NCI-H2171 treated with DMSO at 0.1 percent for 48 hours (cell line): ENCODE measurements at places on chromosomes 12 and 14.

DNA sequence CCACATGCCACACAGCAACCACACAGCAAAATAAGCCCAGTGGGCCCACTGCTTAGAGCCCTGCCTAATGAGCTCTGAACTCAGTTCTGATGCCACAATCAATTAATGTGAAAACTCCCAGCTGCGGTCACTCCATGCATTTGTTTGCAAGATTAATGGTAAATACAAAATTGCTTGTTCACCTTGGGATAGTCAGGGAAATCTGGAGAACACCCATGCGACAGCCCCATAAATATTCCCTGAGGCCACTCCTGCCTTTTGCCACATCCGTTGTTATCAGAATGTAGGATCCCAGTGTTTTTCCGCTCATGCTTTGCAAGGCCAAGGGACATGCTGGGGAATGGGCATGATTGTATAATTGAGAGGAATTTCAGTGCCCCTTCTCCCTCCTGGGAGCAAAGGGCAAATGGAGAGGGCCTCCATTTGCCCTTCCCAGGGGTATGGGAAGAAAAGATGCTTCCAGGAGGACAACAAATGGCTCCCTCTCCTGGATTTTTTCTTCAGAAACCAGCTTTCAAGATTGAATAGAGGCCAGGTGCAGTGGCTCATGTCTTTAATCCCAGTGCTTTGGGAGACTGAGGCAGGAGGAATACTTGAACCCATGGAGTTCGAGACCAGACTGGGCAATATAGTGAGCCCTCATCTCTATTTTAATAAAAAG is 30.8 kb upstream of the CMKLR1 start:
- DNase-seq: no peak

DNA sequence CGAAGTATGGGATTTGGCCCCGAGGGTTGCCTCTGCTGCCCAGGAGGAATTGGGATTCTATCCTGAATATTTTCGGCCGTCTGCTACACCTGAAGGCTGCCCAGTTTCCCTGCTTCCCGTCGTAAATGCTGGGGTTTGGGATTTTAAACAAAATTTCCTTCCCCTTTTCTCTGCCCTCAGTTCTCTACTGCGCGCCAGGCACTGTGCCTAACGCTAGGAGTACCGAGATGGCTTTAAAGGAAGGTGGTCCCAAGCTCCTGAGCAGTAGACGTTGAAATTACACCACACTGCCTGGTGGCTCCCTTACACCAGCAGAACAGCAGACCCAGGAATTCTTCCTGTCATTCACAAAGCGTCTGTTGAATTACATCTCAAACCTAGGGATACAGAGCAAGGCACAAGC is 566 bp upstream of the PRDM4 start:
- DNase-seq: peak; percentile 42

DNA sequence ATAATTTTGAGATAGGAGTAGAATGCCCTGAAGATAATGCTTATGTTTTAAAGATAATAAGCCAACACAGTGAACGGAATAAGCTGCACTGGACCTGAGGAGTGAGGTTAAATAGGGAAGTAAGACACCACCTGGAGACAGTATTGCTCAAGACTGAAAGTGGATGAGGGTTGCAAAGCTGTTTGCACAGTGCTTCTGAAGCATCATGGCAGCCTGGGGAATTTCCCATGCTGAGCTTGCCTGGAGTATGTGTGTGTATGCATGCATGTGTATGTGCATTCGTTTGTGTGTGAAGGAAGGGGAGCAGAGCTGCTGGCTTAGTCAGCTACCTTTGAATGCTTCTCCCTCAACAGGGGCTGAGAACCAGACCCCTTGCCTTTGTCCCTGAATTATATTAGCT is 35.8 kb downstream of the BHLHE41 start:
- DNase-seq: no peak

- no peak for DNase-seq
Measured at GRCh38 chr14:20754308-20754707, 8.6 kb downstream of the EDDM3A start.

- DNase-seq: no peak
Measured at GRCh38 chr12:84411031-84411430, 501.6 kb downstream of the SLC6A15 start.
